Stomach (tissue), 19 donors: ENCODE measurements at places on chromosomes 3 and 15.

DNA sequence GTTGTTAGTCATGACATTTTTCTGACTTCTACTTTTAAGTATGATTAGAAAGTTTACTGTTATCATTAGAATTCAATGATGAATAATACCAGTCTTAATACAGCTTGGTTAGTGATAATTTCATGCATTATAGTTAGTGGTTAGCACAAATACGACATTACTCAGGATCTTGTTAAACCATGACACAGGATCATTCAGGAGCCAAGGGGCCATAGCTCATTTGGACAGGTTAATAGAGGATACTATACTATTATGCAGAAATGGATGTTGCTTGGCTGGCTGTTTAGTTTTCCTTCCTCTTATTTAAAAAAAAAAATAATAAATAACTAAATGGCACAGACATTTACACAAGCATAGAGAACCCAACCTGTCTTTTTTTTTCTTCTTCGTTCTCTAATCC lies 55.5 kb downstream of the NSUN3 start:
- DNase-seq, result no peak

- DNase-seq, result no peak
Observed at GRCh38 chr15:88019656-88020055, 236.9 kb downstream of the NTRK3 start.

DNA sequence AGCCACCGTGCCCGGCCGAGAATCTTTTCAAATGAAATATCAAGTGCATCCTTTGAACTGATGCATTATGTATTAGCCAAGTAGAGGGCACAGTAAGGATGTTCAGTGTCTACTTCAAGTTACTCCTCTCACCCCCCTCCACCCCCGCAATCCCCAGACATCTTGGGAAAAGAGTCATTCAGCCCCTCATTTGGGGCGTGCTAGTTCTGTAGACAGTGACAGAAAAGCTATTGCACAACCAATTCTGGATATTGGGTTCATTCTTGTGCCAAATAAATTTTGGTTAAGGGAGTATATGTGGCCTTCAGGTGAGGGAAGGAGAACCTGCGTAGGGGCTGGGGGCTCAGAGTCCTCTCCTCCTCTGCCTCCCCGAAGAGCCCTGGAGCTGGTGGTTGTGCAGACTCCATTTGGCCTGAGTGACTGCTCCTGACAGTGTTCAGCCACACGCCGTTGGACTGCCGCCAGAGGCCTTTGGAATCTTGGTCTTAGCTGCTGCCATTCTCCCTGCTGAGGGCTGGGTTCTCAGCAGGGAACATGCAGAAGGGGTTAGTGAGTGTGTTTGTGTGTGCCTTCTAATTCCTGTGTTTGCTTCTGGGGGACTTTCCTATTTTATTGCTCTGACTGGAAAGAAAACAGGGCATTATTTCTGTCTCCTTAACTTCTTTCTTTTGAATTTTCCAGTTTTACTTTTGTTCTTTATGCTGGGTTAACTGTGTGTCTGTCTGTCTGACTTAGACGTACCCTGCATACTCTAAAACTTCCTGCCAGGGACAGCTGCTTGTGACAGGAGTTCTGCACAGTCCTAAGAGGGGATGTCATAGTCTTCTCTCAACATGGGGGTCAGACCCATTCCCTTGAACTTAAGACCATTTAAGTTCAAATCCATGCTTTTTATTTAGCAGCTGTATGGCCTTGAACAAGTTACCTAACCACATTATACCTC lies 21.0 kb downstream of the RARB start:
- DNase-seq, result peak; percentile 86

GRCh38 chr3:172749230-172749965 lies 1.1 kb upstream of the ECT2 start:
- peak; percentile 80 for DNase-seq

DNA sequence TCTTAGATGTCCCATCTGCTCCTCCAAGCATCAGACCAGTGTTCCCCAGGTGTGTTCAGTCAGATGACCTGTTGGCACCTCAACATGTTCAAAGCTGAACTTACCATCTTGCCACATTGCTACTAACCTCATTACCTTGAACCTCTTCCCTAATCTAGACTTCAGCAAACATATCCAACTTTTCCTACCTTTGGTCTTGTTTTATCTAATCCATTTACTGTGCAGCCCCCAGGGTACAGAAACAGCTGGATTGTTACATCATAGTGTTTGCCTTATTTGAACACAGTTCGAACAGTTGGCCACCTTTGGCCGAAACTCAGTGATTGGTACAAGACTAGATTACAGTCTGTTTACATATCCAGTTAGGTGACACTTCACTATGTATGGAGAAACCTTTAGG lies 36.1 kb upstream of the MCF2L2 start:
- no peak for DNase-seq
